Stimulated activated CD4-positive, alpha-beta T cell treated with anti-CD3 and anti-CD28 coated beads, Interleukin-1b, Interleukin-23, amount 100 ng/mL, for 48 hours (primary cell): ENCODE measurements at places on chromosomes 5 and 9.
A peak's percentile ranks its signal among the peaks of the same experiment; 100 is the strongest.

DNA sequence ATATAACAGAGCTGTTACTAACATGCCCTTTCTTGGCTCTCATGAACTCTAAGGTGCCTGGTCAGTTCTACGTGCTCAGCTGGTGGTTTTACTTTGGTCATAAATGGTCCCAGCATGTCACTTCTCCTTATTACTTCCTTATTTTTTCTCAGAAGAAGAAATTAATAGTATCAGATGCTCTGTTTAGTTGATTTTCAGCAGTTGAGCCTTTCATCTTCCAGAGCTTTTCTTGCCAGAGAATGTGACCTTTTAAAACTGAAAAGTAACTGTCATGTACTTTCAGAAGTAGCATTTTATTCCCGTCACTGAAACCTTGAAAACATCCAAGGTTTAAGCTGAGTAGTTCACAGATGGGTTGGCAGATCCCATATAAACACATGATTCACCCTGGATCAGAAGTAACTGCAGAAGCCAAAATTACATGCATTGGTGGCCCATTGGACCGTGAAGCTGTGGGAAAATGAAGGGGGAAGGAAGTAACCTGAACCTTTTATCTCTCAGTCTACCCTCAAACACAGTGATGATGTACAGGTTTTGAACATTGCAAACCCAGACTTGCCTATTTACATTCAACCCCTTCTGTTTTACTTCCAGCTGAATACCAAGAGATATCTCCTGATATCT is 50.5 kb downstream of the HACD4 start:
- no peak for DNase-seq

GRCh38 chr9:121738411-121738810 is 87.0 kb downstream of the DAB2IP start:
- no peak for DNase-seq

GRCh38 chr5:6858419-6858818 is 145.2 kb downstream of the TENT4A start:
- DNase-seq, result no peak

- DNase-seq, result no peak
Measured at GRCh38 chr9:109923806-109924205, 143.8 kb downstream of the PALM2AKAP2 start.

DNA sequence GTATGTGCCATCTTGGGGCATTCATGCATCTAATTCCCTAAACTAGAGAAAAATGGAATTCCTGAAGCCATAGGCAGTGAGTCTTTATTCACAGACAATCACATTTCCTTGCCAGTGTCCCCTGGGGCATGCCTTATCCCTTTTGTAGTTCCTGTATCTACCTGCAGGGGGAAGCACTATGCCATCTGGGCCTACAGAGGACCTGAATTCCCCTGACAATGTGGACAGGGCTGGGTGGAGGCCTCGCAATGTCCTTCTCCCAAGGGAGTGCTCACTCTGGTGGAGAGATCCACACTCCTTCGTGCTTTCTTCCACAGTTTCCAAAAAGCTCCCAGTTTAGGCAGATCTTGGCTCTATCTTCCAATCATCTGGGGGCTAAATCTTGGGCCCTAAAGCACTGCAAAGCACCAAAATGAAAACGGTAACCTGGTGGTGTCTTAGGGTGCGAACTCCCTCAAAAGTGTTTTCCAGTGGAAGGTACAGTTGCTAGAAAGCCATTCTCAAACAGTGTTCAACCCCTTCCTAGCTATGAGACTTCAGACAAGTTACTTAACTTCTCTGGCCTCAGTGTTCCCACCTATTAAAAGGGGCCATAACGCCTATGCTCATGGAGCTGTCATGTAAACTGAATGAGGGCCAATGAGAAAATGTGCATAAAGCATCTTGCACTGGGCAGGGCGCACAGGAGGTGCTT is 17.5 kb downstream of the WHRN start:
- DNase-seq, result peak; percentile 57

DNA sequence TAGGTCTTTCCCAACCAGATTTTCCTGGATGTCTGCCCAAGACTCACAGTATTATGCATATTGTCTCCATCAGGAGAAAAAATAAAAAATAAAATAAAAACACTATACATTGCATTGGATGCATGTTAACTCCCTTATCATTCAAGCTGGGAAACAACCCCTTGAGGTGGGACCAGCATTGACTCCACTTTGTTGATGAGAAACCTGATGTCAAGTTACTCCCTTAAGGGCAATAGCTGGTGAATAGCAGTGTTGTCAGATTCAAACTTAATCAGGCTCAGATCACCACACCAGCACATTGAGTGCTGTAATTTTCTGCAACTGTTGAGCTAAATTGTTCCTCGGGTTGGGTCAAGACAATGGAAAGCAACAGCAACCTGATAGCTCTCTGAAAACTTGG is 264.0 kb upstream of the TRIM32 start:
- no peak for DNase-seq

- DNase-seq, result no peak
Measured at GRCh38 chr5:16603701-16604100, 13.1 kb downstream of the RETREG1 start.

DNA sequence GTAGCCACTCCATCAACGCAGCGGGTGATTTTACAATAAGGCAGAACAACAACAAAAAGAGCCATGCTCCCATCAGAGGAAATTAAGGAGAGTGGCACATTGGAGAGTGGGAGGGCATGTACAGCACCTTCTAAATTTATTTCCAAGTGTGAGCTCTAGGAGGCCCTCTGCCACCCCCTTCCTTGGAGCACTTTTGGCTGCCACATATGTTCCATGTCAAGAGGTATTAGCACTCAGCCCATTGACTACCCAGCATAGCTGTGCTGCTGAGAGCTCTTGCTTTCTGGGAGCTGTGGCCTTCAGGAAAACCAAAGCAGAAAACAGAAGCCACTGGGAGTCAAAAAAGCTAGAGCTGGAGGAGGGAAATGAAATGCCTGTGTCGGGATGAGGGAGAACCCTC is 200.2 kb upstream of the PANK3 start:
- no peak for DNase-seq
